SIG-M5 (cell line): ENCODE measurements at places on chromosomes 7 and 10.

DNA sequence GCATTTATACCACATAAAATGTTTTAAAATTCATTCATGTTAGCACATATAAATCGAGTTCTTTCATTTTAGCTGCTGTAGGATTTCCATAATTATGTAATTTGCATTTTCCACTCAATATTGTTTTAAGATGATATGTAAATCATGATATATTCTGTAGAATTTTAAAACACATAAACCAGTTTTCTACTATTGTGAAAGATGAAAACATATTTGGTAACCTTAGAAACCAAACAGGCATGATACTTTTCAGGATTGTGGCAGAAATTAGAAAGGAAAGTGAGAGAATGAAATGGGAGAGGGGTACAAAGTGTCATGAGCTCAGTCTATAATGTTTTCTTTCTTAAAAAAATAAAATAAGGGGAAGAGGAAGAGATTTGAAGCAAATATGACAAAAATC, 269.3 kb downstream of the PPP1R3A start:
- DNase-seq, result no peak

DNA sequence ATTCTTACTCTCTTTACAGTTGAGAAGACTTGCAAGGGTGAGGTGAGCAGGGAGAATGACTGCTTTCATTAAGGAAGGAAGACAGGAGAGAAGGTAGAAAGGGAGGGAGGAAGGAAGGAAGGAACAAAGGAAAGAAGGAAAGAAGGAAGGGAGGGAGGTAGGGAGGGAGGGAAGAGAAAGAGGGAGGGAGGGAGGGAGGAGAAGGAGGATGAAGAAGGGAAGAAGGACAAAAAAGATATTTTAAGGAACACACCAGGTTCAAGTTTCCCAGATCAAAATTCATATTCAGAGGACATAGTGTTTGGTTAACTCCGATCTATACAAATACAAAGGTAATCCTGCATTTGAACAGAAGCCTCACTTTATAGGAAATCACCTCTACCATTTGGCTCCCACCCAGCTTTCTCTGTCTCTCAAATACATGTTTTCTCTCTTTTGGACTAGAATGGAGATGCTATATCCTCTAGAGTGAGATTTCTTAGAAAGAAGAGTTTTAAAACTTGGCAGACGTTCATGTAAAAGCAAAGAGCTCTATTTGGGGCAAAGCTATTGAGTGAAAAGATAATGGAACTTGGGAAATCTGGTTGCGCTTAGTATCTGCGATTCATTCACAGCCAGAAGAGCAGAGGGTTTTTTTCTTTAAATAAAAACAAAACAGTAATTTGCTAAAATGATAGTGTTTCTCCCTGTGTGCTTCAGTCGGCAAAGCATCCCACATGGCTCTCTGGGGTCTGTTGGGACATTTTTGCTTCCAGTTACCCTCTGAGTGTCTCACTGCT, 261.9 kb upstream of the LYZL1 start:
- DNase-seq, result no peak

DNA sequence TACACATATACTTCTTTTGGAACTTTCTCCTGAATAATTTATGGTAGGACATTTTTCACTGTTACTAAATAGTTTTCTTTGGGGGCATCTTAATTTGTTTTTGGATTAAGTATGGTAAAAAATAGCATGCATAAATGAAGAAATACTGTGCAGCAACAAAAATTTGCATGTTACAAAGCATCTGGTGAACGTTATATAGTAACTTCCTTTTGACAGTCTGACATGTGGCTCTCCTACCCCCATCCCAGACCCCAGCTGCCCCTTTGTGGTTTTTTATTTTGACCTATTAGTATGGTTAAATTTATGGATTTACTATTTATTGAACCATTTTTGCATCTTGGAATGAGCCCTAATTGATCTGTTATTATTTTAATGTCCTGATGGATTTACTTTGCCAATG, 9.9 kb downstream of the TASOR2 start:
- DNase-seq, result no peak

DNA sequence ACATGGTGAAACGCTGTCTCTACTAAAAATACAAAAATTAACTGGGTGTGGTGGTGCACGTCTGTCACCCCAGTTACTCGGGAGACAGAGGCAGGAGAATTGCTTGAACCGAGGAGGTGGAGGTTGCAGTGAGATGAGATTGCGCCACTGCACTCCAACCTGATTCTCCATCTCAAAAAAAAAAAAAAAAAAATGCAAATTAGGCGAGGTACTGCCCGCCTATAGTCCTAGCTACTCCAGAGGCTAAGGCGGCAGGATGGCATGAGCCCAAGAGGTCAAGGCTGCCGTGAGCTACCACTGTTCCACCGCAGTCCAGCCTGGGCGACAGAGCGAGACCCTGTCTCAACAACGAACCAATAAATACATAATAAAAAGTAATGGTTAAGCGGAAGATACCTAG, 1.1 kb upstream of the EIF4H start:
- DNase-seq, result no peak

- DNase-seq, result no peak
Measured at GRCh38 chr7:91847876-91848588, 32.5 kb downstream of the MTERF1 start.

GRCh38 chr10:48231699-48232315, 42.7 kb downstream of the FRMPD2 start:
- no peak for DNase-seq

GRCh38 chr7:105756367-105756766, 120.0 kb downstream of the ATXN7L1 start:
- no peak for DNase-seq

DNA sequence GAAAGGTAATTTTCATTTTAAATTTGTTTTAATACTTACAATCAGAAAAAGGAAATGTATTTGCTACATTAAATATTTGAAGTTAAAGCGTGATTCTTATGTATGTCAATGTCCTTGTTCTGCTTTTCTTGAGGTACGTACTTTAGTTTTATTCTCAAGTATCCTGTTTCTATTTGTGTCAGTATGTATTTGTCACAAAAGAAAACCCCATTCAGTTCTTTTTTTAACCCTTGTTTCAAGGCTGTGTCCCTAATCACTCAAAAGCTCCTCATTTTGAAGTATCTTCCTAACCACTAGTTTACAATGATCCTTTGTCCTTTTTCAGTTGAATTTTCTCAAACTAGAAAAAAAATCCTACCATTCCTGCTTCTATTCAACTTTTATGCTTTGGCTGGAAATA, 25.2 kb downstream of the NHLRC2 start:
- no peak for DNase-seq

DNA sequence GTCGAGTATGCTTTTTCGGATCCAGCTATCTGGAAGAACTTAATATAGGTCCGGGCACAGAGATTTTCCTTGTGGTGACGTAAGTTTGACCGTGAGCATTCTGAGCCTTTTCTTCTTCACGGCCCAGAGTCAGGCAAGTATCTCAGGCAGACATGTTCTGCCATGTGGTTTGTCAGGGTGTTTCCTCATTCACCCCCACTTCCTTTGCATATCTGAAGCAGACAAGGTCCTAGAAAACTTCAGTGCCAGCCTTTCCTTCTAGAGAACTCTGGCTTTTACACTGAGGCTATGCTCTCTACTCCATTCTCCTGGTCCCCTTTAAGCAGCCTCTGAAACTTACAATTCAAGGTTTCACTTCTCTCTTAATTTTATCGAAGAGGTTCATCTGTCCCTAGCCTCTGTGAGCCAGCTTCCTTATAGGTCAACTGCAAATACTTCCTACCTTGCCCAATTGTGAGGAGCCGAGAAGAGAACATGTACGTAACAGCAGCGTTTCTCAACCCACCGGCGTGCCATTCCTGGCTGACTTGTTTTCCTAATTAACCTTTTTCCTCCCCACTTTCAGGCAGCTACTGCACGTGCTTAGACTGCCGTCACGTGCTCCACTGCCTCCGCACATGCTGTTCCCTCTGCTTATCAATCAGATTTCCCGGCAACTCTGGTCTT, 47.3 kb downstream of the CDCA7L start:
- DNase-seq, result no peak

DNA sequence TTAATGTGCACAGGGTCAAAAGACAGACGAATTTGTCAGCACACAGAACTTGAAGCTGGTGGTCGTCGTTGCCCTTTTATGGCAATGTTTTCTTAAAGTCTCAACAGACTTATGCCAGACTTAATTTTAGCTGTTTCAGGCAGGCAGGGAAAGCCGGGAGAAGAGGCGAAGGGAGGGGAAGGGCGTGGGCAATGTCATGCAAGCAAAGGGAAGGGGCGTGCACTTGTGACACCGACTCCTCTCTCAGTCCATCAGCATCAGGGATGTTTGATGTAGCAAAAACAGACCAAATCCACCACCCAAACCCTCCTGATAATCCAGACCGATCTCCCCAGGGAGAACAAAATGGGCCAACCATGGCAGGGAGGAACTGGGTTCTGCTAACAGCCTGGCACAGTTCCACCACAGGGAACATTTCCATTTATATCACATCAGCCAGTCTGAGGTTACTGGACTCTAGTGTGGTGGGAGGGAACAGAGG, 118.1 kb upstream of the RHEB start:
- DNase-seq, result no peak

GRCh38 chr7:151274396-151274795, 25.9 kb upstream of the SMARCD3 start:
- no peak for DNase-seq

DNA sequence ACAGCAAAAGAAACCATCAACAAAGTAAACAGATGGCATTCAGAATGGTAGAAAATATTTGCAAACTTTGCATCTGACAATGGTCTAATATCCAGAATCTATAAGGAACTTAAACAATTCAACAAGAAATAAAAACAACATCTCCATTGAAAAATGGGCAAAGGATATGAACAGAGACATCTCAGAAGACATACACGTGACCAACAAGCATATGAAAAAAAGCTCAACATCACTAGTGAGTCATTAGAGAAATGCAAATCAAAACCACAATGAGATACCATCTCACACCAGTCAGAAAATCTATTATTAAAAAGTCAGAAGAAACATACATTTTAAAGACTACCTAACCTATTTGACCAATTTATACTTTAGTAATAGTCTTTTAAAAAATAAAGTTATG, 571.3 kb upstream of the NRG3 start:
- DNase-seq, result no peak

GRCh38 chr10:33565231-33565630, 230.8 kb upstream of the NRP1 start:
- DNase-seq, result no peak

DNA sequence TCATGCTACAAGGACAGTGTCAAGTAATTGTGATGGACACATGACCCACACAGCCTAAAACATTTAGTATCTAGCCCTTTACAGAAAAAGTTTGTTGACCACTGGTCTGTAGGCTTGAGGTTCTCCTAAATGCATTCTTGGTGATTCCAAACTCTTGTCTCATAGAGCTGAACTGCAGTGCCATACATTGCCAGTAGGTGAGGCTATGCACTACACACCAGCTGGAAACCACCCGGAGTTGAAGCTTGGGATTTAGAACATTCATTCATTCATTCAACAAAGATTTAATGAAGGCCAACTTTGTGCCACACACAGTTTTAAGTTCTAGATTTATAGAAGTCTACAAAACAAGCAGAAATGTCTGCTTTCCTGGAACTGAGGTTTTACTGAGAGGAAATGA, 77.3 kb upstream of the TCF7L2 start:
- DNase-seq, result no peak

GRCh38 chr7:90817846-90818245, 221.7 kb downstream of the CDK14 start:
- no peak for DNase-seq

DNA sequence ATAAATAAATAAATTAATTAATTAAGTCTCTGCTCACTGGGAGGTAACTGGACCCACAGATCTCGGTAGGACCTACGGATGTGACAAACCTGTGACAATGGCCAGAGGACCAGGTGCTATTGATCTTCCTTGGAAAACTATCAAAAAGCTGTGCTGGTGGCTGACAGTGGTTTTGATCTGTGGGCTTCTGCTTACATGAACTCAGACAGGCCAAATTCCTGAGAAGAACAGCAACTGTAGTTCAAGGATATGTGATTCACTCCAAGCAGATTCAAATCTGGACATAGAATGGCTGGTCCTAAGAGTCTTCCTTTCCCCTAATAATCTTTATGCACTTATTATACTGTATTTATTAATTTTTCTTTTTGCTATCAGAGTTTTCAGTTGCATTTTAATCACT, 80.0 kb downstream of the ATXN7L1 start:
- no peak for DNase-seq

DNA sequence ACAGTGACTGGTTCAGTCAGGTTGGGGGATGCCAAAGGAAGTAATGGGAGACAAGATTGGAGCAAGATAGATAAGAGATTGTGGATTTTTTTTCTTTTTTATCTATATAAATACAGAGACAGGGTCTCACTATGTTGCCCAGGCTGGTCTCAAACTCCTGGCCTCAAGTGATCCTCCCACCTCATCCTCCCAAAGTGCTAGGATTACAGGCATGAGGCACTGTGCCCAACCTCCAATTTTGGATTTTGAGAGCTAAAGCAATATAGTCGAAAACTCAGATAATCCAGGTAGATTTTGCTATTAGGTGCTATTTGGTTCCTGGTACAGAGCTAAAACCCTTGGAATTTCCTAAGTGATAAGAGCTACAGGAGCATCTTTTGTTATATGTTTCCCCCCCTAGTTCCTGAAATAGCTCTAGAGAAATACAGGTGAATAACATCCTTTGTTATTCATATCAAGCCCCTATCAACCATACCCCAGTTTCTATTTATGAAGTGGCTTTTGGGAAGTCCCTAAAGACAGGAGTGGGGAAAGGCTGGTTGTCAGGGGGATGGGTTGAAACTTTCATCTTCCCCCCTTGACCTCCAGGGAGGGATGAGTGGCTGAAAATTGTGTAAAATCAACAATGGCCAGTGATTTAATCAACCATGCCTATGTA, 151.2 kb downstream of the CFTR start:
- DNase-seq, result no peak

DNA sequence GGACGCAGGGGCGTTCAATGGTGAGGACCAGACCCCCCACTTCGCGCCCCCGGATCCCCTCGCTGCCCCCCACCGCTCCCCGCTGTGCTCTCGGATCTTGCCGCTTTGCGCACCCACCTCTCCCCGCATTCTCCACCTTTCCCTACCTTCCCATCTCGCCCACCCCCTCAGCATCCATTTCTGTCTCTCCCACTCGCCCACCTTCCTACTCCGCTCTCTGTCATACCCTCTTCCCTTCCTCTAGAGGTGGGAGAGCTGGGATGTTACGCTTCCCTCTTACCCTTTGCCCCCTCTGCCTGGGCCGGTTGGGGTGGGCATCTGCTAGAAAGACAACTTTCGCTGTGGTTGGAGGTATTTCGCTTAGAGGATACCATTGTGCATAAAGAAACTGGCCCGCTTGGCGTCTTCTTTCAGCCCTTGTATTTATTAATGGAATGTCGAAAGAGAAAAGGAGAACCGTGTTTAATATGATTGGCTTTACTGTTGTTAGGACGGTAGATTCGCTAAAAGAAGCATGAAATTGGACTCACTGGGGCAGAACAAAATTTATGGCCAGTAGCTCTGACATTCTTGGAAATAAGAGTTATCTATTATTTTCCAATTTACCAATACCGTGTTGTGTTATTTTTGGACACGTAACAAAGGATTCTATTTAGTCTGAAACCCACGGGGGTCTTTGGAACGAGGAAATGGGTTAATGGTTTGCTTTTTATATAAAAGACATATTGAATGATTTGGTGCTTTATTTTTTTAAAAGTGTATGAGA, 873 bp downstream of the PRKAR2B start:
- DNase-seq, result no peak
